ENCODE measurements at places on chromosomes 4 and X.
A peak's percentile ranks its signal among the peaks of the same experiment; 100 is the strongest.

DNA sequence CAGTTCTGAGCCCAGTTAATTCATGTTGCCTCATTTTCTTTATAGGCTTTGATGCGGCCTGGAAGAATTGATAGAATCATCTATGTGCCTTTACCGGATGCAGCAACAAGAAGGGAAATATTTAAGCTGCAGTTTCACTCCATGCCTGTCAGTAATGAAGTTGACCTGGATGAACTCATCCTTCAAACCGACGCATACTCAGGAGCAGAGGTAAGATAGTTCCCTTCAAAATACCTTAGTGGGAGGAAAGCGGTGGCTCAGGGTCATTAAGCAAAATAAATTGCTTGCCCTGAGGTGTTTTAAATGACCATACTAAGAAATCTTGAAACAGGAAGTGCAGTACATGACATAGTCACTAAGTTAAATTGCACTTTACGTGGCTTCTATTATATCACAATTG, 140.6 kb upstream of the SPRY1 start:
- no peak for DNase-seq

- DNase-seq: no peak
Measured at GRCh38 chr4:153929675-153930074, 140.8 kb upstream of the SFRP2 start.

DNA sequence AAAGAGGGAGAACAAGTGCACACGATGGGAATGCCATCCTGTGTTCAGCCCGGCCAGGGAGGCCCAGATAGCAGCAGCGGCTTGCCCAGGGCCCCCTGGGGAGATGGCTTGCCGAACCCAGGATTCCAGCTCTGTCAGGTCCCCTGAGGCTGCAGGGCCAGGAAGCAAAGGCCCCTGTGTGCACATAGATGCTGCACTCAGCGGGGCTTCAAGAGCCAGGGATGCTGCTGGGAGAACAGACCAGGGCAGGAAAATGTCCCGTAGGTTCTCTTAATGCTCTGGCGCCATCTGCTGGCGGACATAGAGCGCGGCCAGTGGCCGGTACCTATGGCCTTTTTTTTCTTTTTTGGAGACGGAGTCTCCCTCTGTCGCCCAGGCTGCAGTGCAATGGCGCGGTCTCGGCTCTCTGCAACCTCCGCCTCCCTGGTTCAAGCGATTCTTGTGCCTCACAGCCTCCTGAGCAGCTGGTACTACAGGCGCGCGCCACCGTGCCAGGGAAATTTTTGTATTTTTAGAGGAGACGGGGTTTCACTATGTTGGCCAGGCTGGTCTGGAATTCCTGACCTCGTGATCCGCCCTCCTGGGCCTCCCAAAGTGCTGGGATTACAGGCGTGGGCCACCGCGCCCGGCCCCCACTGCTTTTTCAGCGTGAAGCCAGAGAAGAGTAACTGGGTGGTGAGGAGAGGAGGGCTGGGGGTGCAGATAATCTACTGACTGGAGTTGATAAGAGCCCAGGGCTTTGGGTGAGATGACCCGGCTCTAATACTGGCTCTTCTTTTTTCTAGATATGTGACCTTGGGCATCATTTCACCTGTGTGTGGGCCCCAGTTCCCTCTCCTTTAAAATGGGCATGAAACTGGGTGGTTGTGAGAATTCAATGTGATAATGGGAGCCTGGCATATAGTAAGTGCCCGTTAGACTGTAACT, 22.5 kb downstream of the MED28 start:
- DNase-seq: peak; percentile 30

- no peak for DNase-seq
Measured at GRCh38 chr4:83149865-83150652, 35.5 kb upstream of the PLAC8 start.

DNA sequence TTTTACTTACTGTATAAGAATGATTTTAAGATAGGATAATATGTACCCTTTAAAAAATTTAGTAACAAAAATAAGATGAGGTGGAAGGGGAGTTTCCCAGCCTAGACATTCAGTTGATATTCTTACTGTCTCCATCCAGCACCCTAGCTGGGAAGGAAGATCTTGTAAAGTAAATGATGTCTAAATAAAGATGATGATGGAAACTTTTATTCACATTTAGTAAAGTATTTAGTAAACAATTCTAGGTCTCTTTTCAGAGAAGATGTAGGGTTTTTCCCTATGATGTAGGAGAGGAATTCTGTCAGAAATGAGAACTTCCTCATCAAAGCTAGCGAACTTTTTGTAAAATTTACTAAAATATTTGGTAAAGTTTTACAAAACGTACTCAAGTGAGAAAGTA, 136.8 kb downstream of the RAPGEF2 start:
- DNase-seq: no peak

DNA sequence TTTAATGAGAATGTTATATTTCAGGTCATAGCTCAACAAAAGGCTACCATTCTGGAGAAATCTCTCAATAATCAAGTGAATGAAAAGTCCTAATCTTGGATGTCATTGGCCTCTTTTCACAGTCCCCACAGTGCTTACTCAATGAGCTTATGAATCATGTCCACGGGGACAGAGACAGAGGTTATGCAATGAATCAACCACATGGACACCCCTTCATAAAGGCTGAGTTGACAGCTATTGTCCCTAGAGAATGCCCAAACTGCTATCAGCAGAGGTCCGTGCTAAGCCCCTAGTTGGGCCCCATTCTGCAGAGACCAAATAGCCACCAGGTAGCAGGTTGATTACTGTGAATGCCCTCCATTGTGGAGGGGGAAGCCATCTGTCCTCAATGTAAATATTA, 158.1 kb downstream of the LHFPL1 start:
- DNase-seq: no peak

- DNase-seq: no peak
Measured at GRCh38 chr4:6885953-6886557, 23.6 kb upstream of the TBC1D14 start.

DNA sequence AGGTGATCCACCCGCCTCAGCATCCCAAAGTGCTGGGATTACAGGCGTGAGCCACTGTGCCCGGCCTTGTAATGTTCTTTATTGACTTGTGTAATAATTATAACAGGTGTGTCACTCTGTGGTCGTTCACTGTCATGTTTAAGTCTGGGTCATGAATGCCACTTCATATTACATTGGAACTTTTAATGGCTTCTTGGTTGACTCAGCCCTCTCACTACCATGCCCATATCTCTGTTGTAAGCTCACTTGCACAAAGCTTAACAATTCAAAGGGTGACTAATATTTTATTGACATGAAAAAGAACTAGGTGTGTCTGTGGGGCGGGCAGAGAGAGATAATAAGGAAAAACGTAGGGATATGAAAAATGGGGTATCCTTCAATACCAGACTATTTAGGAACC, 639.7 kb upstream of the ACTRT1 start:
- DNase-seq: no peak

DNA sequence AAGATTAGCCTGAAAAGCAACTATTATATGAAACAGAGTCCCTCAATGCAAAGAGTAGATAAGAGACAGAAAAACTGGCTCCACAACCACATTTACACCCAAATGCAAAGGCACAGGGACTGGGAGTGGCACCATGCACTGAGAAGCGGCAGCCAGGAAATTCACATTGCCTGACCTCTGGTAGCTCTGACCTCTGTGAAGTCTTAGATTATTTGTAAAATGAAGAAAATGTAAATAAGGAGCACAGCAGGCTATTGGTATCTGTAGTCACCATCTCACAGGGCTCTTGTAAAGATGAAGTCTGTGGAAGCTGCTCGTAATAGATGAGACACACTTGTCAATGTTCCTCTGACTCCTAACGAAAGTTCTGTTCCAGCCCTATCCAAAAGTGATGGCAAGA, 69.7 kb downstream of the FAT1 start:
- no peak for DNase-seq

- DNase-seq: no peak
Measured at GRCh38 chr4:159267869-159268285, 165.0 kb downstream of the RAPGEF2 start.

DNA sequence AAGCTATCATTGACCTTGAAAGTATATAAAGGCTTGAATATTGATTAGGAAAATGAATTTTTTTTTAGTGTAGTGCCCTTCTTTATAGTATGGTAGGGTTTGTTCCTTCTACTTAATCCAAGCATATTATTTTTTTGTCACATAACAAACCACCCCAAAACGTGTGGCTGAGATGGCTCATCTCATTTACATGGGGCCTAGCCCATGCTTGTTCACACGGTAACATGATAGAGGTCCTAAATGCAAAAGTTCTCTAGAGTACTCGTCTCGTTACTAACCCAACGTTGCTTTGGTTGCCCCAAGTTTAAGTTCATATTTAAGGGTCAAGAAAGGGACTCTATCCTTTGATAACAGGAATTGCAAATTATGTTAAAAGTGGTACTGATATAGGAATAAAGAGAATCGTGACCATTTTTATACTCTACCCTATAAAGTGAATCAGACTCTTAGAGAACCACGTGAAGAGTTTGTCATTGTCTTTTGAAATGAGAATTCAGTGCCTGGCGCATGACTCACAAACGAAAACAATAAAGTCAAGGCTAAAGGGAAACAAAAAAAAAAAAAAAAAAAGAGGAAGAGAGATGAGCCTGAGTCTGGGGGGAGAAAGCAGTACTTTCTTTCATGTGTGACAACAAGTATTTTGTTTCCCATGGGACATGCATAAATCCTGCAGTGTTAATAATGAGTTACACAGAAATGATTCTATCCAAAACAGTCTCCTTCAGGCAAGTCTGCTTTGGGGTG, 402.8 kb upstream of the NWD2 start:
- no peak for DNase-seq

DNA sequence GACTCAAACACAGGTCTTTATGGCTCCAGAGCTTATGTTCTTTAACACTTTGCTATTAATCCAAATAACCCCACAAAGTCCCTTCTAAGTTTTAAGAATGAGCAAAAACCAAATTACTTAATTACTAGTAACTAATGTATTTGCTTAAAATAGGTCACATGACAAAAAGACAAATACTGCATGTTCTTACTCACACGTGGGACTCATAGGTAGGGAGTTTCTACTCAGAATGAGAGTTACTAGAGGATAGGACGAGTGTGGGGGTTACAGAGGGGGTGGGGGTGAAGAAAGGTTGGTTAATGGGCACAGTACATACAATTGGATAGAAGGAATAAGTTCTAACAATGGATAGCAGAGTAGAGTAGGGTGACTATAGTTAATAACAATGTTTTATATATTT, 5.8 kb downstream of the RPS6KA3 start:
- no peak for DNase-seq
